ENCODE measurements at places on chromosomes 7 and 10. TPM values are rescaled to one million over a fixed set of nuclear protein-coding genes. Genes with fewer than 3 reads are reported as not detected.

Gene ABCB8
- polyA plus RNA-seq = 15.5 TPM

DNA sequence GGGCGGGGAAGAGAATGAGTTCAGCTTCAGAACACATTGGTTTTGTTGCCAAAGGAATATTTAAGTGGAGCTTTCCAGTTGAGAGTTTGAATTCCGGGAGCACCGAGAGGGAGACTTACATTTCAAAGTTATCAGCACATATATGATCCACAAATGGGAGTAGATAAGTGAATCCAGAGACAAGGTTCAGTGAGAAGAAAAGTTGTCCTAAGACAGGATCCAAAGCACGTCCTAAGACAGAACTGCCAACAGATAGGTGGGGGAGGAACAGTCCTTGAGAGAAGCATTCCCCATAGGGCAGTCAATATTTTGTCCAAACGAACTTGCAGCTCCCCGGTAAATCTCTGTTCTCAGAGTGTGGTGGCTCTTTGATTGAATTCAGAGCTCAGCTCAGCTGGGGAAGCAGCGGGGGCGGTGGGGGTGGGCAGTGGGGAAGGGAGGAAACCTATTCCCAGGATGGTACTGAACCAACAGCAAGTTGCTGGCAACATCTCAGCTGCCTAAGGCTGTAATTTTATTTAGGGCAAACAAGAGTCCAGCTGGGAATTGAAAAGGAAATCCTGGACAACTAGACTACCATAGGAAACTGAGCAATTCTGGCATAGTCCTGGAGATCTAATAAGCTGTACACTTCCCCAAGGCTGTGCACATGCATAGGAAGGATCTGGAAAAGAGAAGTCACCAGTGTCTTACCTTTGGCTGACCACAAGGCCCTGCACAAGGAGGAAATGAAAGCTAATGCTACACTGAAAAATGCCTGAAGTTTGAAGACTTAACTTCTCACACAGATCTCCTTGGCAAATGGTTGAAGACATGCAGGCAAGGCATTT lies 94.2 kb upstream of the CXCL12 start:
- DNase-seq = no peak

Gene MAT1A
- polyA plus RNA-seq = 0.20 TPM

Gene GRID2IP
- polyA plus RNA-seq = 0.24 TPM

GRCh38 chr7:48837266-48837665 lies 87.1 kb upstream of the CDC14C start:
- no peak for DNase-seq
